ENCODE measurements at places on chromosomes 11 and 22.

DNA sequence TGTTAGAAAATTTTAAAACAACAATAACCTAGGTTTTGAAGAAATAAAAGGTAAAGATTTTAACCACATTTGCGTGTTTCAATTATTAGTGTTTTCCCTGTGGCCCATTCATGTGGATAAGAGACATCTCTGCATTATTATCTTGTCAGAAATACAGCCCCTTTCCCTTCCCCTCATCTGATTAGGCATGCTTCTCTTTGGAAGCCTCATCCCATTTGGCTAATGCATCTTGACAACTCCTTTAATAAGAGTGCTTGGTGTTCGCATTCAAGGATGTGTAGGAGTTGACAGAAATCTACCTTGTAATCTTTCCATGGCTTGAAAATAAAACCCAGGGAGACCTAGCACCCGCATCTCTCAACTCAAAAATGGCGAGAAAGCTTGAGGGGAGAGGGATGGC lies 635.5 kb downstream of the NTM start:
- DNase-seq, result no peak

GRCh38 chr11:63929616-63930015 lies 9.2 kb upstream of the NAA40 start:
- no peak for DNase-seq

DNA sequence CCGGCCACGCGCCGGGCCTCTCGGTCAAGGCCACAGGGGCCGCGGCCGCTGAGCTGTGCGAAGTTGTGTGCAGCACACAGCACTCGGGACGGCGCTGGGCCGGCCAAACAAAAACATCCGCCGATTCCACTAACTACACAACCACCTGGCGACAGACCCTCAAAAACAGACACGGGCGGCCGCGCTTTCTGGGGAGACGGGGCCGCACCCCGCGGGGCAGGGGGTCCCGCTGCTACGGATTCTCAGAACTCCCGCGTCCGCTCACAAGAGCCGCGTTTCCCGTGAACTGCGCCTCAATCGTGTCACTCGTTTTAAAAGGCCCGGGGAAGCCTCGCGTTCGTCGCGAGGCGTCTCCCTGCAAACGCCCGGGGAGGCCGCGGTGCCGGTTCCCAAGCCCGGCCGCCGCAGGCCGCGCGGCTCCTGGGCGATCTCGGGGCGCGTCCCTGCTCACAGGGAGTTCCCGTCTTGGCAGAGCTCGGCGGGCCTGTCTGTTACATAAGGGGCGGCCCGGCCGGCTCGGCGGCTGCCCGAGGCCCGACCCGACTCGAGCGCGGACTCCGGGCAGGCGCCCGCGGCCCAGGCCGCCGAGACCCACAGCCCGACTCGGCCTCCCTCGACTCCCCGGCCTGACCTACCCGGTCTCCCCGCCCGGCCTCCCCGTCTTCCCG lies 936 bp downstream of the BRD1 start:
- no peak for DNase-seq

DNA sequence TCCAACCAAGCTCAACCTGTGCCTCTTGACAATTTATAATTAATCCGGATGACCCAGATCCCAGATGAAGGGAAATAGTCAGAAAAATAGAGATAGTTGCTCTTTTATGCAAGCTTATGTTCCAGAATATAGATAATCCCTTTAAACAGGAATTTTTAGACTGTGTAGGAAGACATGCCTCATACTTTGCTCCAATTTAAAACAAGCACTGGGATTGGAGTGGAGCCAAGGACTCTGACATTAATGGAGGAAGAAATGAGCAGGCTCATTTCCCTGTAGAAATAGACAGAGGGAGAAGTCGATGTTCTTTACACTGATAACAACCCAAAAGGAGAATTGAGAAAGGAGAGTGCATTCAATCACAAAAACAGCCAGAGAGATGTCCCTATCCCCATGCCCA lies 70.1 kb upstream of the LRRC55 start:
- no peak for DNase-seq

DNA sequence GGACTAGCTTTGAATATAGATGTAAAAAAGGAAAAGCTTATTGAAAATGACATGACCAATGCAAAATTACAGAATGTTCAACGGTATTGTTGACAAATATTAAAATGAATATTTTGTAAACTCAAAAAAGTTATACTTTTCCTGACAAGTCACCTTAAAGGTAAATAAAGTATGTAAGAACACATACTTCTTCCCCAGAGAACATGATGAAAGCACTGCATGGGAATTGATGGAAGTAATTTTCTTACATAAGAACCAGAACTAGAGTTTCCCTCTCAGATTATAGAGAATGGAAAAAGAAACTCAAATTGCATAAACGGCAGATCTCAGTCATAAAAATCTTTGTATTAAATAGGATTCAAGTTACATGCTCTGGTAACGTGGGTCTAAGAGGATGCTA lies at the start of gene OR4P4:
OR4P4 (plus strand) TSS at position 301 of the 400 bp plus-strand sequence.
- DNase-seq, result no peak
